Activated CD8-positive, alpha-beta T cell treated with anti-CD3 and anti-CD28 coated beads, Interleukin-2, amount 10 ng/mL, durations not matched to agents 7 days and 5 days (primary cell): ENCODE measurements at places on chromosomes 2 and 18.

- H3K4me1 ChIP-seq: no peaks in the 10 kb centered on the region
- H3K27me3 ChIP-seq: no peaks in the 10 kb centered on the region
- no peak overlapping the region for H3K4me3 ChIP-seq
- no peak overlapping the region for H3K27ac ChIP-seq
- no peak for DNase-seq
- no peaks in the 10 kb centered on the region for H3K36me3 ChIP-seq
Measured at GRCh38 chr2:35562488-35562887, 793.1 kb upstream of the CRIM1 start.

DNA sequence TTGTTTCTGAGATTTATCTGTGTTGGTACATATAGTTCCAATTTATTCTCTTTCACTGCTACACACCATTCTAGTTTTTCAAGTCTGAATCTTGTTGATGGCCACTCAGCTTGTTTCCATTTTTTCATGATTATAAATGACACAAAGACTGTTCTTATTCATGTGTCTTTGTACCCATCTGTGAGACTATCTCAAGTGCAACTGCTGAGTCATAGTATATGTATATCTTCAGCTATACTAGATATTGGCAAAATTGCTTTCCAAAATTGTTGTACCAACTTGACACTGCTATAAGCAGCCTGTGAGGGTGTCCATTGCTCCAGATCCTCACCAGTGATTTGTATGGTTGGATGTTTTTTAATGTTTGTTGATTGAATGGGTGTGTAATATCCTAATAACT lies 37.2 kb upstream of the RTN4 start:
- DNase-seq: no peak
- no peak overlapping the region for H3K27ac ChIP-seq
- no peaks in the 10 kb centered on the region for H3K36me3 ChIP-seq
- H3K4me3 ChIP-seq: no peak overlapping the region

- H3K27me3 ChIP-seq: no peaks in the 10 kb centered on the region
- H3K27ac ChIP-seq: no peak overlapping the region
- H3K4me1 ChIP-seq: no peaks in the 10 kb centered on the region
- no peaks in the 10 kb centered on the region for H3K36me3 ChIP-seq
- no peak overlapping the region for H3K4me3 ChIP-seq
- no peak for DNase-seq
Measured at GRCh38 chr18:30999887-31000628, 42.5 kb downstream of the DSC3 start.

GRCh38 chr2:235599596-235600338 lies 105.9 kb downstream of the AGAP1 start:
- no peak overlapping the region for H3K4me3 ChIP-seq
- H3K27me3 ChIP-seq: no peaks in the 10 kb centered on the region
- H3K27ac ChIP-seq: no peak overlapping the region
- no peaks in the 10 kb centered on the region for H3K4me1 ChIP-seq
- DNase-seq: no peak
- no peaks in the 10 kb centered on the region for H3K36me3 ChIP-seq

DNA sequence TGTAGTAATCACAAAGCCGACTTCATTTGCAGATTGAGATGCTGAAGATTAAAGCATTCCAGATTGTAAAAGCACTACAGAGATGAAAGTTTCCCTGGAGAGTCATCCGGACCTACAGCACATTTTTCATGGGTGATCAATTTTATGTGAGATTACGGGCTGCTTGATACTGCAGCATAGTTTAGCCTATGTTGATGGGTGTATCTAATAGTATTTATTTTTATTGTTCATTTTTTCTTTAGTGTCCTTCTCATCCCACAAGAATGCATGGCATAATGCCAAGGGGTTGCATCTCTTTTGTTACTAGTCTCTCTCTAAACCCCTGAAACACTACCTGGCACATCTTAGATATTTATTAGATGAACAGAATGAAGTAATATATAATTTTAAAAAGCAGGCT lies 240.4 kb downstream of the MBD2 start:
- DNase-seq: no peak
- no peaks in the 10 kb centered on the region for H3K4me1 ChIP-seq
- H3K27me3 ChIP-seq: no peaks in the 10 kb centered on the region
- H3K36me3 ChIP-seq: no peaks in the 10 kb centered on the region
- H3K4me3 ChIP-seq: no peak overlapping the region

DNA sequence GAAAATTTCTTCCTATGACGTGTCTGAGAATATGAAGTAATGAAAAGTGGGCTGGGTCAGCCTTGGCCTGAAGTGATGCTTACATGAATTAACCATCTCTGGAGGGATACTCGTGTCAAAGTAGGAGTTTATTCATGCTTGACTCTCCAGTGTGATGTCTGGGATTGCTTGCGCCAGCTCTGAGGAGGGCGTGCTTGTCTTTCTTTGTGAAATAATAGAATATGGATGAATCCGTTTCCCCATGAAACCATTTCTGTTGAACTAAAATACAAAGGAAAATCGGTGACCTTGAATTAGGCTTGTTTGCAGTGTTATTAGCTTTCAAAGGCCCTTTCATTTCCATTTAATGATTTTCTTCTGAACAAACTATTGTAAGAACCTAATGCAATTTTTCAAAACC lies 77.9 kb downstream of the EML6 start:
- no peak overlapping the region for H3K4me3 ChIP-seq
- H3K27ac ChIP-seq: no peak overlapping the region
- DNase-seq: no peak
- H3K27me3 ChIP-seq: no peaks in the 10 kb centered on the region

DNA sequence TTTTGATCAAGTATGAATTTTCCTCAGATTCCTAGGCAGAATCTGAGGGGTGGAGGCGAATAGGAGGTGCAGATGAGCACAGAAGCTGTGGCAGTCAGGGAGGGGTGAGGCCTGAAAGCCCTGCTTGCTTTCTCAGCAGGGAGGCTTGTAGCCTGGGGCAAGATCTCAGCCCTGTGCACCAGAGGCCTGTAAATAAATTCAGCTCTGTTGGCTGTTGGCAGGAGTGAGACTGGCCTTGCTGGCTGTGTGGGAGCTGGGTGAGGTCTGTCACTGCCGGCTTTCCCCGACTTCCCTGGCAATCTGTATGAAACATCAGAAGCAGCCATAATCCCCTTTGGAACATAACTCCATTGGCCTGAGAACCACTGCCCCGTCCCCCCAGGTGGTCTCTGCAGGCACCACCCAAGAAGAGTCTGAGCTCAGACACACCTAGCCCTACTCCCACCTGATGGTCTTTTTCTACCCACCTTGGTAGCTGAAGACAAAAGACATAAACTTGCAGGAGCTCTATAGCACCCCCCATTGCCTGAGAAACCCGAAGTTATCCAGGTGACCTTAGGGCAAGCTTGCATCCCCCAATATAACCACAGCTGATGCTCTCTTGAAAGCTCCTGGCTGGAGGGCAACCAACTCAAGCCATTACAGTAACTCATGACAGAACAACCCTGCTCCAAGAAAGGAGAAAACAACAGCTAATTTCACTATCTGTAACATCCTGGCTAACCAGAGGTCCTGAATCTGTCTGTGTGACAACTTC lies 32.3 kb downstream of the EVA1A start:
- no peak overlapping the region for H3K4me3 ChIP-seq
- H3K27me3 ChIP-seq: peaks cover 10% of the 10 kb centered on the region
- H3K27ac ChIP-seq: no peak overlapping the region
- DNase-seq: no peak

DNA sequence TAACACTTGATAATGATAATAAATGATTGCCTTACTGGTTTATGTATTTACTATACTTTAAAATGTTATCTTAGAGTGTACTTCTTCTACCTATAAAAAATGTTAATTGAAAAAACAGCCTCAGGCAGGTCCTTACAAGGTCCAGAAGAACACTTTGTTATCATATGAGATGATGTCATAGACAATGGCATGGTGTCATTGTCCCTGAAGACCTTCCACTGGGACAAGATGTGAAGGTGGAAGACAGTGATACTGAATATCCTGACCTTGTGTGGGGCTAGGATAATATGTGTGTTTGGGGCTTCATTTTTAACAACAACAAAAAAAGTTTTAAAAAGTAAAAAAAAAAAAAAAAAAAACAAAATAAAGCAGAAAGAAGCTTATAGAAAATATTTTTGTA lies 342.2 kb upstream of the KYNU start:
- H3K27ac ChIP-seq: no peak overlapping the region
- no peaks in the 10 kb centered on the region for H3K27me3 ChIP-seq
- H3K4me1 ChIP-seq: no peaks in the 10 kb centered on the region
- H3K4me3 ChIP-seq: no peak overlapping the region
- no peaks in the 10 kb centered on the region for H3K36me3 ChIP-seq

- H3K36me3 ChIP-seq: no peaks in the 10 kb centered on the region
- DNase-seq: no peak
- no peak overlapping the region for H3K4me3 ChIP-seq
- H3K27me3 ChIP-seq: peaks cover 32% of the 10 kb centered on the region
- H3K27ac ChIP-seq: no peak overlapping the region
Measured at GRCh38 chr2:10867692-10868420, 43.9 kb upstream of the KCNF1 start.

DNA sequence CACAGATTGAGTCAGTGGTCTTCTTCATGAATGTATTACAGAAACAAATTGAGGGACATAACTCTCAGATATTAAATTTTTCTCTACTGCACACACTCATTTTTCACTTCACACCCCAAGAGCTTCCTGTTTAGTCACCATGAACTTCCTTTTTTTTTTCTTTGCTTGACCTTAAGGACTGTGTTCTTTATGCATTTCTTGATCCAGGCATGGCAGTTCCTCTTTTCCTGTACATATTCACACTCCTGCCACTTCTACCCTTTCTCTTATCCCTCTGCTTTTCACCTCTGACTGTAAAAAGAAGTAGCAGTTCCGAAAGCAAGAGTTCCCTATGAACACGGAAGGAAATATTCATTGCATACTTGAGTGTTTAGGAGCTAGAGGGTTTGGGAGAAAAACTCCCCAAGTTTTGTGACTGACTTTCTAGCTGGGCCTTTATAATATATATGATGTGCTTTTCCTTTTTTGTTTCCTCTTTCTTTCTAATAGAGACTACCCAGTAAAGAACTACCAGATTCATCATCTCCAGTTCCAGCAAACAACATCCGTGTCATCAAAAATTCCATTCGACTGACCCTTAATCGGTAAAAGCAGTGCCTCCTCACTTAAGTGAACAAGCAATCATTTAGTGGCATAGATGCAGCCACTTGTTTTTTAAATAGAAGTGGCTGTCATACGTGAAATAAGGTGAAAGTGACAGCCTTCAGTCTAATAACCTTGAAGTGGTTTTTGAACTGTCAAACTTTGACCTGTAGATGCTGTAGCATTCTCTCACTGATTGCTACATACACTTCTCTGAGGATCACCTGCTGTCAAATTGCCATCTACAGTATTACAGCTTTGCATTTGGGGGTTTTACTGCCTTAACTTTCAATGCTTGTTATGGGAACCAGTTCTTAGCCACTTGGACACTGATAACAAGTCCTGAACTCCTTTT lies 40.8 kb downstream of the PAPOLG start:
- DNase-seq: no peak
- no peaks in the 10 kb centered on the region for H3K27me3 ChIP-seq
- peaks cover 48% of the 10 kb centered on the region for H3K36me3 ChIP-seq
- H3K4me1 ChIP-seq: peaks cover 17% of the 10 kb centered on the region
- no peak overlapping the region for H3K4me3 ChIP-seq

GRCh38 chr18:79504034-79504433 lies 108.3 kb downstream of the NFATC1 start:
- peaks cover 14% of the 10 kb centered on the region for H3K36me3 ChIP-seq
- peaks cover 41% of the 10 kb centered on the region for H3K4me1 ChIP-seq
- peak overlapping the region; percentile 21 for H3K27ac ChIP-seq
- no peaks in the 10 kb centered on the region for H3K27me3 ChIP-seq
- no peak for DNase-seq
- no peak overlapping the region for H3K4me3 ChIP-seq

- H3K27me3 ChIP-seq: no peaks in the 10 kb centered on the region
- H3K27ac ChIP-seq: no peak overlapping the region
- H3K36me3 ChIP-seq: no peaks in the 10 kb centered on the region
- no peak for DNase-seq
Measured at GRCh38 chr2:5482929-5483331, 209.3 kb upstream of the SOX11 start.
